ENCODE measurements at places on chromosomes 16 and 17.

DNA sequence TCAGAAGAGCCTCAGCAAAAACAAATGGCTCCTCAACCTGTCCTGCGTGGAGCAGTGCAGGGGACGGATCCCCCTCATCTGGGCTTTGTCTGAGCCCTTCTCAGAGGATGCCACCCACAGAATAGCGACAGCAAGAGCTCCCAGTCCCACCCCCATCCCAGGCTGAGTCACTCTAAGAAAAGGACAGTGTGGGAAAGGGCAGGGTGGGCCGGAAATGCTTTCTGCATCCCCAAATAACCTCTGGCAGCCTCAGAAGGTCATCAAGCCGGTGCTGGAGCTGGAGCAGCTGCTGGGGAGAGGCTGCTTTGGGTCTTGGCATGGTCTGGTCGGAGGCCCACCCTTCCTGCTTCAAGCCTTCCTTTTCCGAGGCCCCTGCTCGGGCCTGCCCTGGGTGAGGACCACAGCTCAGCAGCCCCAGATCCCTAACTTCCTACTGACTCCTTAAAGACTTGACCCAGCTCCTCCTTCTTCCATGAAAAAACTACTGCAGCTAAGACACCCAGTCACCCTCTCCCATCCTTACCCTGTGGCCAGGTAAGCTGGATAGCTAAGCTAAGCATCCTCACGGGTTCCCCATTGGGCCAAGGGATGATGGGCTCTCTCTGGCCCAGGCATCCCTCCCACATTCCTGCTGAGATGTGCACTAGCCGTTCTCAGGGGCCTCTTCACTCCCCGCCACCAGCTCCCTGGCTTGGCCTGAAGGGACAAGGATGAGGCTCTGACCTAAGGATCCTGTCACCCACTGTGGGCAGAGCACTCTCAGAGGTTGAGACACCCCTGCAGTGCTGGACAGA is 8.7 kb downstream of the SLC12A4 start:
- DNase-seq, result peak; percentile 88

DNA sequence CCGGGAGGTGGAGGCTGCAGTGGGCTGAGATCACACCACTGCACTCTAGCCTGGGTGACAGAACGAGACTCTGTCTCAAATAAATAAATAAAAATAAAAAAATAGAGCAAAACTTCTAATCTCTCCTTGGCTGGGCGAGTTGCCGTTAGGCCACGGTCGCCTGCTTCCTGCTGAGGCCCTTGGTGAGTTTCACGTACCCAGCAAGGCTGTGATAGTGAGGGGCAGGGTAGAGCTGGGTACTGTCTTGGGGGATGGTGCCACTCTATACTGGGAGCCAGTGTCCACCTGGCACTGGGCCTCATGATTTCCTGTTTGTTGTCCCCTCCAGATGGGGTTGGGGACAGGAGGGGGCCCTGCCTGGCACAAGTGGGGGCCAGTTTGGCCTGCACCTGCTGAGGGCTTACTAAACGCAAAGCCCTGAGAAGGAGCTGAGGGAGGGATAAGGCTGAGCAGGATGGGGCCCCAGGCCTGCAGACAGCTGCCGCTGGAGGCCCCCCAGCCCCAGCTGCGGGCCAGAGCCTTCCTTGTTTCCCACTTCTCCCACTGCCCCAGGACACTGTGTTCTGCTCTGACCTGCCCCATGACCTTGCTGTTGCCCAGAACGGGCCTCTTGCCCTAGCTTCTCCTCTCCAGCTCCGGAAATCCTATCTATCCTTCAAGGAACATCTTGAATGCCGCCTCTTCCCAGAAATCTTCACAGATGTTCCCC is 25.4 kb downstream of the GJD3 start:
- no peak for DNase-seq

GRCh38 chr16:20676268-20676825 is 21.1 kb downstream of the ACSM1 start:
- DNase-seq, result peak; percentile 25

- no peak for DNase-seq
Measured at GRCh38 chr17:8322061-8322460, 12.0 kb downstream of the ARHGEF15 start.

- no peak for DNase-seq
Measured at GRCh38 chr17:17156107-17156506, 50.0 kb downstream of the PLD6 start.

DNA sequence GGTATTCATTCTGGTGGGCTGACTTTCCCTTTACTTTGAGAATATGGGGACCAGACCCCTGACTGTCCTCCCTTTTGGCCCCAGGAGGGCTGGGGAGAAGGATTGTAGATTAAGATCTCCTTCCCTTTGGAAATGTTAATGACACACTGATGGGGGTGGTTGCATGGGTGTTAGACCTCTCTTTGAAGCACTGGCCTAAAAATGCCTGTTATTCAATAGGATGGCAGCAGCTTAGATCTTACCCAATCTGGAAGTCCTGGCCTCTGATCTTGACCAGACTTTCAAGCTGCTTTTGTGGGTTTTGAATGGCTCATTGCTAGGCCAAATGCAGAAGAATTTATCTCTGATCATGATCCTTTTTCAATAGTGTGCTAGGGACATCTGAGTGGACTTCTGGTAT is 25.7 kb downstream of the MAP3K3 start:
- no peak for DNase-seq

GRCh38 chr17:57892146-57892819 is 42.4 kb upstream of the MRPS23 start:
- DNase-seq, result peak; percentile 90

DNA sequence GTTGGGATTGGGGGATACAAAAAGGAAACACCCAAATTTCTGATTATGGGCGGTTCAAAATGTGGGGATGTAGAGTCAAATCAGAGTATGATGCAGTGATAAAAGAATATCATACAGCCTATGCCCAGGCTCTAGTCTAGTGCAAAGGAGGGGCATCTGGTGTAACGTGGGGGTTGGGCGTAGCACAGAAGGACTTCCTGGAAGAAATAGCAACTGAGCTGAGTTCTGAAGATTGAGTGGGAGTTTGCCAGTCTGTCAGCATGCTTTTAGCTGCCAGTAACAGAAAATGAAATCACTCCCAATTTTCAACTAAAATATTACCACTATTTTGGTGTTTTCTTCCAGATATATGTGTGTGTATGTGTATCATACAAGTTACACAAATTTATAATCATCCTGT is 196.9 kb downstream of the SPECC1 start:
- DNase-seq, result no peak

DNA sequence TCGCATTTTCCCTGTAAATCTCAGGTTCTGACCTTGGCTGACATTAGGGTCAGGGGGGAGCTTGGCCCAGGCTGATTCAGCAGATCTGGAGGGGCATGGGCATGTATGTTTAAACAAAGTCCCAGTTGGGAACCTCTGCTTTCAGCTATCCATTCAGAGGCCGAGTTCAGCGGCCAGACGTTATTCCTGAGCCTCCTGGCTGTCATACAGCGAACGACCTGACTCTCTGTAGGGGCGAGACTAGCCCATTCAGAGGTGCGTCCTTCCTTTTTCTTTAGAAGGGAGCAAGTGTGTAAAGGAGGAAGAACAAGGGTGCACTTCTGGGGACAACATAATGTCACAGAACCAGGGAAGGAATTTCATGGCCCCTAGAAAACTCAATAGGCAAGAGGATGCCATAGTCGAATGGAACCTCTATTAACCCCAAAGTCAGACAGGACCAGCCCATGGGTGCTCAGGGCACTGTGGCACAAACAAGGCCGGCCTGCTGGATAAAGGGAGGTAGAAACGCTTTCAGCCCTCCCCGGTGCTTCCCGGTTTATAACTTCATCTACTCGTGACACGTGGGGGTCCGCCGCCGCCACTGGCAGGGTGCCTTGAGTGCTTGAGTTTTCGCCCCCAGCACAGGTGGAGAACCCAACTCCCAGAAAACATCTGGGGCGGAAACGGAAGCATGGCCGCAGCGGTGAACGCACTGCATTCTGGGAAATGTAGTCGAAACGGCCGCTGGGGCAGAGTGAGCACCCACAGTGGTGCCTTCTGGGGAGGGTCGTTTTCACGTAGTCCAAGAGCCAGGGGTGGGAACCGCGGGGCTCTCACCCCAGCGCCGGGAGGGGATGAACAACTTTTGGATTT is 33.2 kb upstream of the PLCG2 start:
- peak; percentile 79 for DNase-seq

- no peak for DNase-seq
Measured at GRCh38 chr16:30644334-30644830, 6.4 kb upstream of the PRR14 start.

DNA sequence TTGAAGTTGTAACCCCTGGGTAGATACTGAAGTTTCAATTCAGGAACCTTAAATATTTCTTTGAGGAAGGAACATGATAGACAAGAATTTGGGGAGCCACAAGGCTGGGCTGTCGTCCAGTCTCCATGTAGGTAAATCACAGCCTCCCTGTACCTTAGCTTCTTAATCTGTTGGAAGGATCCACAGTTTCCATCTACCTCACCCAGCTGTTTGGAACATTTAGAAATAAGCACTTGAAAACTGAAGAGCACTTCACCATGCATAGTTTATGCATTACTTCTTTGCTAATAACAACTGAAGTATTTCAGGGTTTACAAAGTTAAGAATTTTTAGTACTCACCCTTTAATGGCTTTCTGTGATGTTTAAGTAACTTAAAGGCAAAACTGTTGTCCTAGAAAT is 17.2 kb downstream of the TXNDC11 start:
- no peak for DNase-seq

- peak; percentile 56 for DNase-seq
Measured at GRCh38 chr16:19884611-19885450, at the start of gene GPRC5B. TSS of gene GPRC5B (minus strand) at chr16:19884848. CDS start at chr16:19872845, 12,003 bp downstream.

- no peak for DNase-seq
Measured at GRCh38 chr16:30010844-30011713, at the start of gene DOC2A. TSS of gene DOC2A (minus strand) at chr16:30011027. CDS start at chr16:30010222, 805 bp downstream.

GRCh38 chr17:50268743-50269275 is 5.5 kb upstream of the TMEM92 start:
- peak; percentile 10 for DNase-seq

DNA sequence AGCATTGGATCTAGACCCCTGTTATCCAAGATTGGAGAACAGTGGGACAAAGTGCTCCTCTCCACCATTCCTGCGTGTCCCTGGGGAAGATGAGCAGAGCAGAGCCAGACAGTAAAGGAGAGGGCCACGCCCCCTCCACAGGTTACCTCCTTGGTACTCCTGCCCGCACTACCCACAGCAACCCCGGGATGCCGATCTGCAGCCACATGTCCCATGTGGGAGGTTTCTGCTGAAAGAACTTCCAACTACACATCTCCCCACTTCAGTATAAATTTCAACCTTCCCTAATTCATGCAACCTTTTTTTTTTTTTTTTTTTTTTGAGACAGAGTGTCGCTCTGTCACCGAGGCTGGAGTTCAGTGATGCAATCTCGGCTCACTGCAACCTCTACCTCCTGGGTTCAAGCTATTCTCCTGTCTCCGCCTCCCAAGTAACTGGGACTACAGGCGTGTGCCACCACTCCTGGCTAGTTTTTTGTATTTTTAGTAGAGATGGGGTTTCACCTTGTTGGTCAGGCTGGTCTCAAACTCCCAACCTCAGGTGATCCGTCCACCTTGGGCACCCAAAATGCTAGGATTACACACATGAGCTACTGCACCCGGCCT is 2.3 kb downstream of the RAB37 start:
- DNase-seq, result no peak

GRCh38 chr17:58184308-58184985 is 8.1 kb upstream of the EPX start:
- no peak for DNase-seq

DNA sequence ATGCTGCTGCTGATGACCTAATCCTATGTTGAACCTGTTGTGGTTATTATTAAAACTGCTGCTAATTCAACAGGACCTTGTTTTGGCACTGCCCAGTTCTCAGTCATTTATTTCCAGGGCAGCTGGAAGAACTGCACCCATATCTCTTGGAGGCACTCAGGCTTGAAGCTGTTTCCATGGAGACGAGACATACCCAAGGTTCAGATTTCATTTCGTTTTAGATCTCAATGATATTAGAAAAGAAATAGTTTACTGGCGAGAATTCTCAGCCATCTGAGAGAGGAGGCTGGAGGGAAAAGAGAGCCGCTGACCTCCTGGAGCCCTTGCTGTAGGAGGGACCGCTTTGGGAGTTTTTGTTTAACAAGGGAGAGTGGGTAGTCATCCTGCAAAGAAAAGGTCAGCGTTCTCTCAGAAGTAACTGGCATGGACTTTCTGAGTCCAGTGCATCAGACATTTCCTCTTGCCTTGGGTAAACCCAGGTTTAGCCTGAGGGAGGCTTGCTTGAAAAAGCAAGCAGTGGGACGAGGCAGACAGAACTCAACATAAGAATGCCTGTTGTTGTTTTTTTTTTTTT is 75.4 kb downstream of the YPEL2 start:
- no peak for DNase-seq

DNA sequence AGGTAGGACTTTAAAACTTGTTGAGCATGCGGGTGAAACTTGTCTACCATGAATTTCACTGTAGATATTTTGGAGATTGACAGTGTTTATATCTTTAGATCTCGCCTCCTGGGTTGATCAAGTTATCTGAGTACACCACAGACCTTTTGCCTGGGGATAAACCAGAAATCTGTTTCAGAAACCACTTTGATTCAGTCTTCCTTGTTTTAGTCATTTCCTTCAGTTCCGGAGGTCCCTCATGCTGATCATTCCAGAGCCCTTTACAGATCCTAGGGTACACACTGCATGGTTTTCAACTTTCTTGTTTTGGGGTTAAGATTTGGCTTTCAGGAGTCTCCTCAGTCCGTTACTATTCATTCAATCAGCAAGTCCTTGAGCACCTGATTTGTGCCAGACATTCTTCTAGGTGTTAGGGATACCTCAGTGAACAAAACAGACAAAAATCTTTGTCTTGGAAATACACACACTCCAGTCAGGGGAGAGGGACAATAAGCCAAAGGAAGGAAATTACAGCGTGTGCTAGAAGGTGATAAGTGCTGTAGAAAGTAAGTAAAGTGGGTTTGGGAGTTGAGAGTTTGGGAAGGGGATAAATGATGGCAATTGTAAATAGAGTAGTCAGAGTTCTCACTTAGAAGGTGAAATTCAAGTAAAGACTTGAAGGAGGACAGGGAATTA is 12.2 kb downstream of the NOD2 start:
- no peak for DNase-seq

GRCh38 chr17:44241106-44241624 is 21.7 kb upstream of the UBTF start:
- DNase-seq, result no peak

DNA sequence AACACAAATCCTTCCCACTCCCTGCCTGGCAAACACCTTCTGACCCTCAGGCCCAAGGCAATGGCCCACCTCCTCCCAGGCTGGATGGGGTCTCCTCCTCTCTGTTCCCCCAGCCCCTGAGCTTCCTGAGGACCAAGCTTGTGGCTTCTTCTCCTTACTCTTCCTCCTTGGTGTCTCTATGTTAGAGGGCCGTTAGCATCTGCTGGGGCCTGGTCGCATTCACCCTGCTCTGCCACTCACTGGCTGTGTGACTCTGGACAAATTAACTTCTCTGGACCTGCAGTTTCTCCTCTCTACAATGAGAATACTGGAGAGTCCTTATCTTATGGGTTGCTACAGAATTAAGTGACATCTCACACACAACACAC is 725 bp upstream of the MT2A start:
- DNase-seq, result no peak

GRCh38 chr17:14044702-14045101 is 24.6 kb upstream of the COX10 start:
- no peak for DNase-seq

- DNase-seq, result no peak
Measured at GRCh38 chr16:79247386-79247785, 353.2 kb downstream of the MAF start.

GRCh38 chr17:77735566-77736198 is 222.8 kb upstream of the TNRC6C start:
- DNase-seq, result peak; percentile 61

GRCh38 chr17:28189667-28190066 is 129.3 kb upstream of the TMEM97 start:
- no peak for DNase-seq

- DNase-seq, result no peak
Measured at GRCh38 chr16:48347980-48348379, 37.2 kb downstream of the SIAH1 start.

- DNase-seq, result no peak
Measured at GRCh38 chr17:59238906-59239305, 18.6 kb downstream of the GDPD1 start.
